ENCODE measurements at places on chromosomes 1 and 21.

- no peak for DNase-seq
Measured at GRCh38 chr1:199780948-199781670, 246.4 kb upstream of the NR5A2 start.

DNA sequence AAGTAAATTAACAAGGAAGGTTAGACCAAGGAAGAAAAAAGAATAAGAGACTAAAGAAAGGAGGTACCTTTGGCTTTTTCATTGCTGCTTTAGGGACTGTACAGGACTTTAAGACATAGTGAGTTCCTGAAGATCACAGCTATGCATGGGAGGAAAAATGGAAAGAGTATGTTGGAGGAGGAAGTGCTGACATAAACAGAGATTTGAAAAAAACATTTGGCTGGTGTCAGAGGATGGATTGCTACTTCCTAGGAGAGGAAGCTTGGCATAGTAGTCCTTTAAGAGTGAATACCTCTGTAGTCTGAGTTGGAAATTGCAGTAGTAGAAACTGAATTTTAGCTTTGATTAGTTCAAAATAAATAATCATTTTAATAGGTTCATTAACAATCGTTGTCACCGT lies 398.4 kb downstream of the RYR2 start:
- no peak for DNase-seq

DNA sequence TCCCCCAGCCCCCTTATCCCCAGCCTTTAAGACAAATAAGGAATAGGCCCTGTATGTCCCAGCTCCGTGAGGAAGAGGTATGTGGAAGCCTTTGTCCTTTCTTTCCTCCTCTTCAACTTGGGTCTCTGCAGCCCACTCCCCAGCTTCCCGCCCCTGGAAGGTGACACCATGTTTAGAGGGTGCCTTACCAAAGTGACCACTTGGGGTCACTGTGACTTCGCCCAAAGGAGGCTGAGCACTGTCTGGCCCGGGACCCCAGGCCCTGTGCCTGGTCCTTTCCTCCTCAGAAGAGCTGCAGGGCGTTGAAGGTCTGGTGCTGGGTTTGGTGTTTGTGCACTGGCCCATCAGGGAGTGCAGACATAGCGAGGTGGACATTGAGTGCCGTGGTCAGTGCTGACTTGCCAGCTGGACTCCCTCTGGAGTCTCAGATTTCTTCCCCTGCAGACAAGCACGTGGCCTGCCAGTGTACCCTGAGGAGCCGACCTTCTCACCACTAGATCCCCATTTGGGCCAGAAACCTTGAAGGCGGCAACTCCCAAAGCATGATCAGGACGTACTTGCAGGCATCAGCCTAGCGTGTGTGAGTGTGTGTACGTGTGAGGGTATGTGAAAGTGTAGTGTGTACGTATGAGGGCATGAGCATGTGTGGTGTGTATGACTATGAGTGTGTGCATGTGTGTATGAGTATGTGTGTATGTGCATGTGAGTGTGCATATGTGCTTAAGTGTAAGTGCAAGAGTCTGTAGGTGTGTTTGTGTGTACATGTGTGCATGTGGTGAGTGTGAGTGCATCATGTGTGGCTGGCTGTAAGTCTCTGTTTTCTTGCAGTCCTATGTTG lies 181.4 kb upstream of the KIAA0040 start:
- DNase-seq = peak; percentile 8

- DNase-seq = no peak
Measured at GRCh38 chr1:202357506-202357905, 9.0 kb downstream of the PPP1R12B start.

DNA sequence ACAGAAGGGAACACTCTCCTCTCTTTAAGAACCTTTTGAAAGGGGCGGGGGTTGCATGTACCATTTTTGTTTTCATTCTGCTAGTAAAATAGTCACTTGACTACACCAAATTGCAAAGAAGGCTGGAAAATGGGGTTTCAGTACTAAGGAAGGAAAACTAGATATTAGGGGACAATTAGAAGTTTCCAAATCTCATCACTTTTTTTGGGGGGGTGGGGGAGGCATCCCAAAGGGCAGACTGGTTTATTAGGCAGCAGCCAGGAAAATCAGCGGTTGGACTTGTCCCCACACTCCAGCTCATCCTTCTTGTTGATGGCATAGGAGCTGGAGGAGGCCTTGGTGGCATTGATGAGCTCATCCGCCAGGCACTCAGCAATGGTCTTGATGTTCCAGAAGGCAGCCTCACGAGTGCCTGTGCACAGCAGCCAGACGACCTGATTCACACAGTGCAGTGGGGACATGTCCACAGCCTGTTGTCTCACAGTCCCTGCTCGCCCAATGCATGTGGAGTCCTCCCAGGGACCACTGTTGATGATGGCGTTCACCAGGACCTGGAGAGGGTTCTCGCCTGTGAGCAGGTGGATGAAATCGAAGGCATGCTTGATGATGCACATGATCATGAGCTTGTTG lies 1.7 kb upstream of the TMEM50B start:
- no peak for DNase-seq

DNA sequence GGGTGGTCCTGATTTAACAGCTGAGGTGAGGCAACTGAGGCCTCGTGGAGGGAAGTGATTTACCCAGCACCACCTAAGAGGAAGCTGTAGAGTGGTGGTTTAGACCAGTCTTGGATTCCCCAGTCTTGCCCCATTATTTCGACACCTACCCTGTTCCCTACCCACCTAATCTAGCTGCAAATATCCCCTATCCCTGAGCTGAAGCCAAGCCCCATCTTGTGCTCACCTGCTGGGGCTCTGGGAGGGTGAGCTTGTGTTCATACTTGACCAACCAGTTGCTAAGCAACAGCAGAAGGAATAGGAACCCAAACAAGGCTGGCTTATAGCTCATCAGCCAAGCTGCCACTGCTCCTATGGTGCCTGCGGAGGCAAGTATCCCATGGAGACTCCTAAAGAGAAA lies 2.0 kb downstream of the TEX46 start:
- DNase-seq = no peak

DNA sequence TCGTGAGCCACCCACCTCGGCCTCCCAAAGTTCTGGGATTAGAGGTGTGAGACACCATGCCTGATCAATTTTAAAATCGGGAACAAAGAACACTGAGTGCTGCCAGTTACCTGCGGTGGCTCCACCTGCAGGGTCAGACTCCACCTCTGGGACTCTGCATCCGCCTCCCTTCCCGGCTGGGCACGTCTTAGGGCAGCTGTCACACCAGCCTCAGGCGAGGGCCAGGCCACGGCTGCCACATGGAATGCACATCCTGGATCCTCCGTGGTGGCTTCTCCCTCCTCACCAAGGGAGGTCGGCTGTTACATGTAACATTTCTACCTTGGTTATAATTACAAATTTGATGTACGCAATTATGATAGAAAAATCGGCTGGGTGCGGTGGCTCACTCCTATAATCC lies 5.9 kb upstream of the MXRA8 start:
- no peak for DNase-seq

GRCh38 chr1:89382479-89382878 lies 18.6 kb downstream of the GBP6 start:
- no peak for DNase-seq

GRCh38 chr1:77424236-77424635 lies 142.4 kb downstream of the AK5 start:
- no peak for DNase-seq

DNA sequence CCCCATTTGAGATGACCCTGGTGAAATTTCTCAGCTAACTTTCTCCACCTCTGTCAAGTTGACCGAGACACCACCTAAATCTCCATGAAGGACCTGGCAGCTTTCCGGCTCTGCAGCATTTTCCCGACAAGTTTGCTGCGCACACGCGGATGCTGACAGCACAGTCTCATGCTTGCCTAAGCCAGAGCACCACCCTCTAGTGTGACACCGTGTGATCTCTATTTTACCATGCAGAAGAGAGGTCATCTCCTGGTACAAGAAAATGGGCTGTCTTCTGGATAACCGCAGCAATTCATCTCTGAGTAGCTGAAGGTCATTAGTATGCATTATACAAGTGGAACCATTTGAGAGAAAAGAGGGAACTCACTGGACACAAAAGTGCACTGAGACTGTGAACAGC lies 38.9 kb upstream of the H6PD start:
- DNase-seq = no peak

DNA sequence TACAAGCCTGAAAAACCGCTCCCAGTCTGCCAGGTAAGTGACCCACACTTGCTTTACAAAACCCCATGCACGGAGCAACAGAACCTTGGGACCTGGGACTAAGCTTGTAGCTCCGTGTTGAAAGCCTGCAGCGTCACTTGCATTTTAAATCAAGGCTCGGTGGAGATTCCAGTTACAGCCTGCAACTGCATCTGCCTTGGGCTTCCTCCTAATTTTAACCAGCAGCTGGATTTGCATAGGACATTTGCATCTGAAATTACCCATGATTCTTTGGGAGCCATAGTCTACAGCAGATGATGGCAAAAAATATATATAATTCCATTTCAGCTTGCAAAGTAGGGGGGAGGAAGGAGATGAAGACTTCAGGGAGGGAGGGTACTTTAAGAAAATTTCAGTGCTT lies 62.4 kb upstream of the IGSF21 start:
- DNase-seq = no peak

DNA sequence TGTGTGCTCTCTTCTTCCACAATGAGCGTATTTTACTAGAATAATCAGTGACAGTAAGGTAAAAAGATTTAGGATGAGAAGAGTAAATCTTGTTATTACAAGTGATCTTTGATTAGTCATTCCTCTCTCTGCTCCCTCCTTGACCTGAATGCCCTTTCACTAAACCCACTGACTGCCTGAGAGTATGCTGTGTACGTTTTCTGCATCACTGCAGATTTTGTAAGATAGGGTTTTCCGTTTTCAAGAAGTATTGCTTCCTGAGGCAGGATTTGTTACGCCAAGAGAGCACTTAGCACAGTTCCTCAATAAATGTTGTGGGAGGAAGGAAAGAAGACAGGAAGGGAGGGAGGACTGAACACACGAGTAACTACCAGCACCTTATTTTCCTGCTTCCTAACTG lies 7.7 kb upstream of the LAMB3 start:
- DNase-seq = no peak

DNA sequence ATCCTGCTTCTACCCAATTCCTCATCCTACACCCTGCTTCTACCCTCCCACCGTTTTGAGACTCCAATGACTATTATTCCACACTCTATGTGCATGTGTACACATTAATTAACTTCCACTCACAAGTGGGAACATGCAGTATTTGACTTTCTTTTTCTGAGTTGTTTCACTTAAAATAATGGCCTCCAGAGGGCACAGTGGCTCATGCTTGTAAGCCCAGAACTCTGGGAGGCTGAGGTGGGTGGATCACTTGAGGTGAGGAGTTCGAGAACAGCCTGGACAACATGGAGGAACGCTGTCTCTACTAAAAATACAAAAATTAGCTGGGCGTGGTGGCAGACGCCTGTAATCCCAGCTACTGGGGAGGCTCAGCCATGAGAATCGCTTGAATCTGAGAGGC lies 464.8 kb downstream of the PTBP2 start:
- DNase-seq = no peak

GRCh38 chr1:229059671-229060539 lies 211.0 kb upstream of the RAB4A start:
- no peak for DNase-seq

GRCh38 chr1:171460018-171460620 lies 25.2 kb upstream of the PRRC2C start:
- DNase-seq = no peak

DNA sequence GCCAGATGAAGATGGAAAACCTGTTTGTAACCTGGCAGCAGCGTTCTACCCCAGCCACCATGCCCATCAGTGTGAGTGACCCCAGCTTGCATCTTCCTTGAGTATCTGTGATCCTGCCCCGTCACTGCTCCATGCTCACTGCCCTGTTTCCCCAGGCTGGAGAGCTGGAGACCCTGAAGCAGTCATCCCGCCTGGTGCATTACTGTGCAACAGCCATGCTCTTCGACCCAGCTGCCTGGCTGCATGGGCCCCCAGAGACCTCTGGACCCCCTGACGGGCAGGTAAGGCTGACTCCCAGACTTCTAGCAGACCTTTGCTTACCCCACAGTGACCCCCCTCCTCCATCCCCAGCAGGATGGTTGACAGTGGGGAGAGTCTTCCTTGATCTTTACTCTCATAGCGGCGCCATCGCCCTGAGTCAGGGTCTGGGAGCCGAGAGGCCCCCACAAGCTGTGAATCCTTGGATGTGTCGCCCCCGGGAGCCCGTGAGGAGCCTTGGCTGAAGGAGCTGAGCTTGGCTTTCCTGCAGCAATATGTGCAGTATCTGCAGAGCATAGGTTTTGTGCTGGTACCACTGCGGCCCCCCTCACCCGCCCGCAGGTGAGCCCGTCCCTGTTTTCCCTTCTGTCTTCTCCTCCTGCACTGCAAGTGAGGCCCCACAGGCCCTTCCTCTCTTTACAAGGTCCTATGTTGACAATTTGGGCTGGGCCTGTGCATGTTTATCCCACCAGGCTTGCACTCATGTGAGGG lies 10.4 kb downstream of the HYI start:
- no peak for DNase-seq

- no peak for DNase-seq
Measured at GRCh38 chr1:19647643-19648042, 3.5 kb downstream of the NBL1 start.

DNA sequence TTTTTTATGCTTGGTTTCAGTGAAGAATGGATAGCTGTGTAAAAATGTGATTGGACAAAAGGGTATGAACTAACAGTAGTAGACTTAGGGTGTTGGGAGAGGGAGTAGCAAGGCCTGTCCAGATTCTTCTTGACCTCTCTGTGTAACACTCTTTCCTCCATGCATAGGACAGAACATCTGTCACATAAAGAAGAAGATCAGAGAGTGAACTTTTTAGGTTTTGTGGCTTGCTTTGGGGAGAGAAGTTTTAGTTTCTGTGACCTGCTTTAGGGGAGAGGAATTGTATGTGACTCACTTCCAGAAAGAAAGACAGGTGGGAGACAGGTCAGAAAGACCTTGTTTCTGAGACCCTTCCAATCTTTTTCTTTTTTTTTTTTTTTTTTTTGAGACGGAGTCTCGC lies 27.3 kb upstream of the LRRC52 start:
- DNase-seq = no peak

GRCh38 chr1:76465030-76465429 lies 390.5 kb downstream of the ST6GALNAC3 start:
- no peak for DNase-seq

DNA sequence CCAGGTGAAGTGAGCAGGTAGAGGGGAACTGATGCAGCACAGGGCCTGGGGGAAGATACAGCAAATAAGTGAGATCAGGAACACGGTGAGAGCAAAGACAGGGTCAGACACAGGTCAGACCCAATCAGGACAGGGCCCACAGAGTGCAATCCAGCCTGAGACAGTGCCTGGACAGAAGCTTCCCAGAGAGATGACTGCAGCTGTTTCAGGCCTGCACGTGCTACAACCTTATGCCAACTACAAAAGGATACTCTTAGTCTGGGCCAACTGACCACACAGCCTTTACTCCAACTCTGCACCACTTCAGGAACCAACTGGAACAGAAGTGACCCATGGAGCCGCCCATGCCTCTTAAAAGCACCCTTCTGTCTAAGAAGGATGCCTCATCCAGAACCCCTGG lies 228.0 kb downstream of the TOMM20 start:
- DNase-seq = no peak

GRCh38 chr1:42888013-42888633 lies 41.7 kb downstream of the ZNF691 start:
- no peak for DNase-seq

All from nucleus accumbens (tissue), 56 donors.